Erythroblast (primary cell): ENCODE measurements at places on chromosomes 13 and 19.

DNA sequence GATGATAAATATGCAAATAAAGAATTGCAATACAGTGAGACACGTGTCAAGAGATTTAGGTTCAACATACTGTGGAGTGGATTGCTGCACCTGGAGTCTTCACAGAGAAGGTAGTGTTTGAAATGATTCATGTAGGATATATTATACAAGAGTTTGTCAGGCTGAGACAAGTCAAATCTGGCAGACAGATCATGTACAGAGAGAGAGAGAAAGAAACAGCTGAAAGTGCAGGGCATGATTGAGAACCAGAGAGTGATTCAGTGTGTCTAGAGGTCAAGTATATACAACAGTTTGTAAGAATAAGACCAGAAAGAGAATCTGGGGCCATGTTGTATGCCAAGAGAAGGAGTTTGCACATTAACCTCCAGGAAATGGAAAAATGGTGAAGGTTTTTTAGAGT is 2.1 kb upstream of the VWA8 start:
- DNase-seq, result no peak

DNA sequence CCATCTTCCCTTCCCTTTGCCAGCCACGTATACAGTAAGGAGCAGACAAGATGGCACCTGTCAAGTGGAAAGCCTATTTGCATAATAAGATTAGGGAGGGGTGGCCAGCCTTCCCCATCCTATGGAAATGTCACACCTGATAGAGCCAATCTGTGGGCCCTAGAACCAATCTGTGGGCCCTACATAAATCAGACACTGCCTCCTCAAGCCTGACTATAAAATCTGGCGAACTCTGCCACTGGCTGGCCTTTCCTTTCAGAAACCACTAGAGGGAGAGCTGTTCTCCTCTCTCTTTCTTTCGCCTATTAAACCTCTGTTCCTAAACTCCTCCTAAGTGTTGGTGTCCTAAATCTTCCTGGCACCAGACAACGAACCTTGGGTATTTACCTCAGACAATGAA is 231.5 kb upstream of the KLHL1 start:
- DNase-seq, result no peak

DNA sequence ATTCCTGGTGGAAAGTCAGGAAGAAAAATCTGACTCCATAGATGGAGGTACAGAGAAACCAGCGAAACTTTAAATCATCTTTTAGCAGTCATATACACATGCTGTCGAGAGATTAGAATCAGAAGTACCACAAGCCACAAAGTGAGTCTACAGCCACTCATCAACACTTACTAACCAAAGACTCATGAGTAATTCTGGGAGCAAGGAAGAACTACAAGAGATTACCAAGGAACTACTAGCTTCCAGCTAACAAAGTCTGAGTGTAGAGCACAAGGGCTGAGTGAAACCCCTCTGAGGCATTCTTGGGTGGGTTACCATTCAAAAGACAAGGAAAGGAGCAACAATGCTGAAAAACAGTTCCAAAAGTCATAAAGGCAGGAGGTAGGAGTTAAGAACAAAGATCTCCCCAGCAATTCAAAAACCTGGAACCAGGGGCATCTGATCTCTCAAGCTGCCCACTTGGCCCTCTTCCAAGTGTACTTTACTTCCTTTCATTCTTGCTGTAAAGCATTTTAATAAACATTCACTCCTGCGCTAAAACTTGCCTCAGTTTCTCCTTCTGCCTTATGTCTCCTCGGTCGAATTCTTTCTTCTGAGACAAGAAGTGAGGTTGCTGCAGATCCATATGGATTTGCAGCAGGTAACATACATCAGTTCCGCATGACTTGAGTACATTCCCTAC is 13.0 kb downstream of the RBM26 start:
- DNase-seq, result peak; percentile 33

DNA sequence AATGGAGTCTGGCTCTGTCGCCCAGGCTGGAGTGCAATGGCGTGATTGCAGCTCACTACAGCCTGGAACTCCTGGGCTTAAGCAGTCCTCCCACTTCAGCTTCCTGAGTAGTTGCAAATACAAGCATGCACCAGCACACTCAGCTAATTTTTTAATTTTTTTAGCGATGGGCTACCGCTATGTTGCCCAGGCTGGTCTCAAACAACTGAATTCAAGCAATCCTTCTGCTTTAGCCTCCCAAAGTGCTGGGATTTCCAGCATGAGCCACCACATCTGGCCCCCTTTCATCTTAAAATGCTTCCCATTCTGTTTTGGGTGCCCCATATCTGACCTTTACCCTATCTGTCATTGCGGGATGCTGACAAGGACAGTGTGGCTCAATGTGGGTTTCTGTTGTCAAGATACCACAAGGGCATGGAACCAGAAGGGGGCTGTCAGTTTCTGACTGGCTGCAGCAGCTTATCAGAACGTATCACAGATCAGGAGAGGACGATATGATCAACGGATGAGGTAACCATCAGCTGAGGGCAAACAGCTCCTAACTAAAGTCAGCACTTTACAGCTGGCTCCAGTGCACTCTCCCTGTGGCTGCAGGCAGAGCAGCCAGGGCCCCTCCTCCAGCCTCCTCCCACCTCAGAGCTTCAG is 32.4 kb downstream of the GPR42 start:
- DNase-seq, result peak; percentile 31

DNA sequence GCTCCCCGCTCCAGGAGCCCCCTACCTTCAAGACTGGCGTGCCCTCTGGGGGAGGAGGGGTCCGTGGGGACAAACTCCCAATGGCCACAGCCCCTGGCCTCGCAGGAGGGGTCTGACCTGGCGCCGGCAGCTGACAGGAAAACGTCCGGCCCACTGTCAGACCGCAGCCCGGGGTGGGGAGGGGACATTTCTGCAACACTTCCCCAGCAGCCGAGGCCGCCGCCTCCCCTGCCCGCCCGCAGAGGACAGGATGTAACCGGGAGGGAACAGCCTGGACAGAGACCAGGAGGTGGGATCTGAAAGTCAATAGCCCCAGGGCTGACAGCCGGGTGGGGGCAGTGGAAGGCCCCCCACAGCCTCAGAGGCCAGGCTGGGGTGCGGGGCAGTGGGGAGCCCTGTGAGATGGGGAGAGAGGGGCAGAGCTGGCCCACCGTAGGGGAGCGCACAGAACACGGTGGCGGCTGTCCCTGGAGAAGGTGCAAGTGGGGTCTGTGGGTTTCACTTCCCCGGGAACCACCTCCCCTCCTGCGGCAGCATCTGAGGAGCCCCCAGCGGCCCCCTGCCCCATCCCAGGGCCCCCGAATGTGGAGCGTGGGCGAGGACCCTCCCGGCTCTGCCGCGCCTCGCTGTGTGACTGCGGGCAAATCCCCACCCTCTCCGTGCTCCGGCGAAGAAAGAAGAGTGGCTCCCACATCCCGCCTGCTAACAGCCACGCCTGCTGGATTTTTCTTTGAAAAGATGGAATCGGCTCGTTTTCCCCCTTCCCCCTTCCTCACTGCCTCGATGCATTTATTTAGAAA is at the start of gene PEAK3:
Gene PEAK3 (minus strand): TSS at position 114 of the 800 bp plus-strand sequence. CDS start 1,244 bp downstream, outside the sequence.
- no peak for DNase-seq

- no peak for DNase-seq
Observed at GRCh38 chr13:35530147-35530546, 53.7 kb upstream of the MAB21L1 start.

DNA sequence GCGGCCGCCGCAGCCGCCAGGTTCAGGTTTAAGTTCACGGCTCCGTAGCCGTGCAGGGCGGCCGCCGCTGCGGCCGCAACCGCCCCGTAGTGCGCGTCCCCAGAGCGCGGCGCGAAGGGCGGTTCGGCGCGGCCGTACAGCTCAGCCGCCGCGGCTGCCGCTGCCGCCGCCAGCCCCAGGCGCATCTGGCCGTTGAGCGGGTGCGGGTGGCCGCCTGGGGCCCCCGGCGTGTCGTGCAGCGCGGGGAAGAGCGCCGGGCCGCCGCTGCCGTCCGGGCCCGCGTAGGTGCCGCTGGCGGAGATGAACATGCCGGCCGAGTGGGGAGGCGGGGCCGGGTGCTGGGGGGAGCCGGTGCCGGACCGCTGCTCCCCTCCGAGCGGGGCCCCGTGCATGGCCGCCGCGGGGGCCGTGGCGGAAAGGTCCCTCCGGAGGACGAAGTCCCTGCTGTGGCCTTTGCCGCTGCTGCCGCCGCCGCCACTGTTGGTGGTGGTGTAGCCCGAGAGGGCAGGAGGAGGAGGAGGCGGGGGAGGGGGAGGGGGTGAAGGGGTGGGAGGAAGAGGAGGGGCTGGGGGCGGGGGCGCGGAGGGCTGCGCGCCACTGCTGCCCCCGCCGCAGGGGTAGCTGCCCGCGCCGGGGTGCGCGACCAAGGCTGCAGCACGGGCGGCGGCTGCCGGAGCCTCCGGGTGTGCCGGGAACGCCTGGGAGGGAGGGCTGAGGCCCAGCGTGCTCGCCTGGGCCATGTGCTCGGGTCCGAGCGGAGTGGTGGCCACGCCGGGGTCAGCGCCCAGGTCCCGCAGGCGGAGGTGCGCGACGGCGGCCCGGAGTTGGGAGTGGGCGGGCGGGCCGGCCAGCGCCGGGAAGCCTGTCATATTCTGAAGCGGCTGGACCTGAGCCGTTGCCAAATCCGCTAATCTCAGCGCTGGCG is 654 bp downstream of the ZIC5 start:
- no peak for DNase-seq

DNA sequence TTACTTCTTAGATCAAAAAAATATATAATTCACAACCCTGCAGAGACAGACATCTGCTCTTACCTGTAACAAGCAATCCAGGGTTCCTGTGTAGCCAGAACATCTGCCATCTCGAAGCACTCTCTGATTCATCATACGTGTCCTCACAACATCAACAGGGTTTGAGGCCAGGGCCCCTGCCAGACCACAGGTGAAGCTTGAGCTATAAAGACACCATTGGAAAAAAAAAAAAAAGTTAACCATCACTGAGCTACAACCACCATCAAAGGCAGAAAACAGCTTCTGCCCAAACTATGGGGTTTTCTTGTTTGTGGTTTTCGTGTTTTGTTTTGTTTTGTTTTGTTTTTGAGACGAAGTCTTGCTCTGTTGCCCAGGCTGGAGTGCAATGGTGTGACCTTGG is 19.3 kb downstream of the SLC25A30 start:
- no peak for DNase-seq

- no peak for DNase-seq
Observed at GRCh38 chr13:66534561-66534960, 695.6 kb downstream of the PCDH9 start.

GRCh38 chr13:28012383-28012782 is 23.9 kb upstream of the URAD start:
- no peak for DNase-seq
